ENCODE measurements at places on chromosomes 7 and 10. TPM values are rescaled to one million over a fixed set of nuclear protein-coding genes. Genes with fewer than 3 reads are reported as not detected.
A peak's percentile ranks its signal among the peaks of the same experiment; 100 is the strongest.

The ELN gene
- total RNA-seq: 427 TPM

The ABLIM1 gene
- 172 TPM for total RNA-seq

The CYP2W1 gene
- total RNA-seq: not detected

The NXPH1 gene
- not detected for total RNA-seq

The HMX3 gene
- not detected for total RNA-seq

DNA sequence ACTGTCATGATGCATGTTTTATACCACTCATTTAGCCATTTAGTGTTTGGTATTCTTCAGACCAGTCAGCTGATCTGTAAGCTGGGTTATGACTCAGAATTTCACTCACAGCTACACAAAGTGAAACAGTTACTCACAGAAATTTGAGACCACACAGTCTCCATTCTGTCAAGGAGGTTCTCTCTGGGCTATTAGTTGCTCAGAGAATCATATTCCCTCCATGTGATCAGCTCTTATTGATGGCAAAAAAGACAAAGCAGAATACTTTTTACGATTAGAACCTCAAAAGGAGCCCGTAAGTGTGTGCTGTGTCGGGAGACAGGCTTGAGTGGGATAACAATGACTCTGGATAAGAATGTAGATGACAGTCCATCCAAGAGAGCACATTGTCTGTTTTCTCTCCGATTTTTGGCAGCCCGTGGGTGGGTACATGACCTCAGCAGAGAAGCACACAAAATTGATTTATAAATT is 277.6 kb upstream of the SORCS1 start:
- ATAC-seq: no peak

GRCh38 chr7:47088329-47089067 is 493.4 kb downstream of the TNS3 start:
- peak; percentile 85 for ATAC-seq

DNA sequence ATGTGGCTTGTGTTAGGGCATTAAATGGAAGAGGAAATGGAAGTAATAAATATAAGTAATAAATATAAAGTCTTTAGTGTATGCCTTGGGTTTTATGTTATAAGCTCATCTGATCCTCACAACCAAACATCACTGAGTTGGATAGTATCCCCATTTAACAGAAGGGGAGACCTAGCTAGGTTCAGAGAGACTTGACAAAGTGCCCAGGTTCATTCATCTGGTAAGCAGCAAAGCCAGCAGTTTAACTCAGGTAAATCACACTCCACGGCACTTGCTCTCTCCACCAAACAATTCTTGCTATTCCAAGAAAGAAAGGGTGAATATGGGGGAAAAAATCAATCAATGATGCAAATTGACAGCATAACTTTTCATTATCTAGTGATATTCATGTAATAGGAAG is 167.3 kb downstream of the MAGI2 start:
- no peak for ATAC-seq

DNA sequence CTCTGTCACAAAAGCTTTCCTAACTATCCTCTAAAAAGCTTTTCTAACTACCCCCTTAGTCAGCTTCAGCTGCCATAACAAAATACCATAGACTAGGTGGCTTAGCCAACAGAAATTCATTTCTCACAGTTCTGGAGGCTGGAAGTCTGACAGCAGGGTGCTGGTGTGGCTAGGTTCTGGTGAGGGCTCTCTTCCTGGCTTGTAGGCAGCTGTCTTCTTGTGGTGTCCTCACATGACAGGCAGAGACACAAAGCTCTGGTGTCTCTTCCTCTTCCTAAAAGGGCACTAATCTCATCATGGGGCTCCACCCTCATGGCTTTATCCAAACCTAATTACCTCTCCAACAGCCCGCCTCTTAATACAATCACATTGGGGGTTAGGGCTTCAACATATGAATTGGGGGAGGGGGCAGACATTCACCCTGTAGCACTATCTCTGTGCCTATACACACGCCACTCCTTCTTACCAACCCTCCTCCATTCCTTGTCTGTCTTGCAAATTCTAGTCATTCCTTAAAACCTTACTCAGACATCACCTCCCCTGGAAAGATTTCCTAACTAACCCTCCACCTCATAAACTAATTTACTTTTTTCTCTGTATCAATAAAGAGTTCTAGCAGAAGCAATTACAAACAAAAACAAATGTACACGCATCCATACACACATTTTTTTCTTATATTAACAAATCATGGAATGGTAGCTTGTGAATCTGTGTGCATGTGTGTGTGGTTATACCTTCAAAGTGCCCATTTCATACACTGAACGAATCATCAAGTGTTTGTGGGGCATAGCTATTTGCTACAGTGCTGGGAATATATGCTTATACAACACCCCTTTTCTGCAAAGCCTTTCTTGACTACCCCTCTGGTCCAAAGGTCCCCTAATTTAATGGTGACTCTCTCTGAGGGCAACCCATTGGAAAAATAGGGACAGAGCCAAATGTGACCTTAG is 26.4 kb downstream of the RHOBTB1 start:
- ATAC-seq: no peak

GRCh38 chr10:12510984-12511383 is 161.6 kb downstream of the CAMK1D start:
- ATAC-seq: no peak

DNA sequence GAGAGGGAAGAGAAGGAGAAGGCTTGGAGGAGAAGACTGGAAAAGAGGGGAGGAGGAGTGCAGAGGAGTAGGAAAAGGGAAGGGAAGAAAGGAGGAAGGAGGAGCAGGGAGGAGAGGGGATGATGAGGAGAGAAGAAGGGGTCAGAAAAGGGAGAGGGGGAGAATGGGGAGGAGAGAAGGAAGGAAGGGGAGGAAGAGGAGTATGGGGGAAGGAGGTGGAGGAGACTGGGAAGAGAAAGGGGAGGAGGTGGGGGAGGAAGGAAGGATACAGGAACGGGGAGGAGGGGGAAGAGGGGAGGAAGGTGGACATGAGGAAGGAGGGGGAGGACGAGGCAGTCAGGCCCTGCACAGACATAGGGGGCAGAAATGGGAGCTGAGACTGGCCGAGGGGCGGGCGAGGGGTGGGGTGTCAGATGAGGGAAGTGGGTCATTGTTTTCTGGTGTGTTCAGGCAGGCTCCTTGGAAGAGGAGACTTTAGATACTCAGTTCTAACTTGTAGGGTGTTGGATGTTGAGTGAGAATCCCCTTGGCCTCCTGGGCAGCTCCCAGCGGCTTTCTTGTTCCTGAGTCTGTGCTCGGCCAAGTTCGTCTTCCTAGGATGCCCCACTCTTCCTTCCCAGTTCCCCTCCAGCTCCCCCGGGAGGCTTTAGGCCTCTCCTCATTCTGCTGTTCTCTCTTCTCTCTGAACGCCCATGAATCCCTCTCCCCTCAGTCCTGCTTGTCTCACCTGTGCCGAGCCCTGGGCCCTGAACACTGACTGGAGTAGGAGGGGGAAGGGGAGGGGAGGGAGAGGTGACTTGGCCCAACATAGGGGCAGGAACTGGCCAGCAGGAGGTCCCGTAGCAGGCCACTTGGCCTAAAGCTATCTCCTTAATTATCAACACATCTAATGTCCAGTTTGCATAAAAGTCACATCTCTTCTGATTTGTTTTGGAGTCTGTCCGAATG is 12.8 kb upstream of the CRHR2 start:
- ATAC-seq: no peak

GRCh38 chr7:114084472-114085312 is 165.9 kb upstream of the PPP1R3A start:
- ATAC-seq: peak; percentile 2

- ATAC-seq: no peak
These were observed 170.3 kb downstream of the PAXIP1 start for GRCh38 chr7:154832557-154833138.

DNA sequence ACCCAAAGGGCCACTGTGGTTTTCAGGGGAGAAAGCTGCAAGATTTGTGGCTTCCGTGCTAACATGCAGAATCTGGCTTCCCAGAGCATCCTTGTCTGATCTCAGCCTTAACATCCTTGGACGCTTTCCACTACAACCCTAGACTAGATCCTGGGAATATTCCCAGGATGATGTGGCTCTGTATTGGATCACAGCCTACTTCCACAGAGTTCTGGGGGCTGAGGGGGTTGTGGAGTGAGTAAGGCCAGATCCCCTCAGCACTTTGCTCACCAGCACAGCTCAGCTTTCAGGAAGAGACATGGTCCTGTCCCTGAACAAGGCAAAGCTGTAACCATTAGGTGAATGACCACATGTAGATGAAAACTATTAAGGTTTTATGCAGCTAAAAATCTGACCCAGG is 241.3 kb upstream of the MYO3A start:
- ATAC-seq: no peak

- peak; percentile 46 for ATAC-seq
These were observed 114.0 kb downstream of the BBS9 start for GRCh38 chr7:33243319-33243881.

DNA sequence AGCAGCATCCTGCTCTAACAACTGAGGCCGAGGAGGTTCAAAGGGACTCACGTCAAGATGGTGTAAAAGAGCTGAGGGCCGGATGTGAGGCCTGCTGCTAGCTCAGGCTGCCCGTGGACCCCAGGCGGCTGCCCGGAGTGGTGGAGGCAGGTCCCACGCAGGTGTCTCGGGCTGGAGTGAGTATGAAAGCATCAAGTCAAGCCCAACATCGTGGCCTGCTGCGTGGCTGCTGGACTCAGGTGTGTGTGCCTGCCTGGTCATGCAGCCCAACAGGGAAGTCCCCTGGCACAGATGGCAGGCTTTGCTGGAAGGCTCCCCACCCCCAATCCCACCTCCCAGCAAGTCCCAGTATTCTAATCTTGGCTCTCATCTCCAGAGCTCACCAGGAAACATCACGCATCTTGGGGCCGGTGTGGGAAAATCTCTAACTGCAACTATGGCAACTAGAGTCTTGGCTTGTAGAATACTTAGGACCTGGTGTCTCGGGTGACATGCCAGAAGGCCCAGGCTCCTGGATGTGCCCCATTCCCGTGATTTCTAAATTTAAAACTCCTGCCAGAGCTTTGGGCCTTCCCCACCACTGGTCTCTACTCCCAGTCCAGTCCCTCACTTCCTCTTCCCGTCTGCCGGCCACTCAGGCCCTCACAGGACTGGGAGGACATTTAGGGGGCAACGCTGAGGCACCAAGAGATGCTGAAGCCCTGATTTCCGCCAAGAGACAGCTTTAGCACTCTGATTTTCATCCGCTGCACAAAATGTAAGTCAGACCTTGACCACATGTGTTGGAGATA is 85.9 kb downstream of the PRKAG2 start:
- ATAC-seq: no peak

GRCh38 chr7:24129597-24129996 is 154.4 kb upstream of the NPY start:
- no peak for ATAC-seq

DNA sequence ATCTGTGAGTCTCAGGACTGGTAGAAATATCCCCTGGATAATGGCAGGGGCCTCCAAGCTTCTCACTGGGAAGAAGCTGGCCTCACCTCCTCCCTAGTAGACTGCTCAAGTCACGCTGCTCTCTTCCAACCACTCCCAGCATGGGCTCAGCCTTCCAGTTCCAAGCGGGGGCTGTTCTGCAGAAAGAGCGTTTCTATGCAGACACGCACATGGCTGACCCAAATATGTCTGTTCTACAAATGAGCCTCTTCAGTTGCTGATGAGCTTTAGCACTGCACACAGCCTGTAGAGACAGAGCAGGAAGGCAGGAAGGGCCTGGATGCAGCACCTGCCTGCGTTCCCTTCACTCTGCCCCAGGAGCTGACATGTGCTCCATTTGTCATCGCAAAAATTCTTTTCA is 523.9 kb upstream of the MGMT start:
- ATAC-seq: no peak

DNA sequence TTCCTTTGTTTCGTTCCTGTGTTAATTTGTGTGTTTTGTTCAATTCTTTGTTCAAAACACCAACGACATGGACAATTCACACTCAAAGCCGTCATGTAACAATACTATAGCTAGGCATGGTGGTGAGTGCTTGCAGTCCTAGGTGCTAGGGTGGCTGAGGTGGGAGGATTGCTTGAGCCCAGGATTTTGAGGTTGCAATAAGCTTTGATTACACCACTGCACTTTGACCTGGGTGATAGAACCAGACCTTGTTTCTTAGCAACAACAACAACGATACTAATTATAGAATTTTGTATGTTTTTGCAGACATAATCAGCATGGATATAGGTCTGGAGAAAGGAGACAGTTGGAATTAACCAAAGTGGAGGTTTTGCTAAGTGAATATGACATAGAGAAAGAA is 936.2 kb downstream of the PCDH15 start:
- no peak for ATAC-seq

DNA sequence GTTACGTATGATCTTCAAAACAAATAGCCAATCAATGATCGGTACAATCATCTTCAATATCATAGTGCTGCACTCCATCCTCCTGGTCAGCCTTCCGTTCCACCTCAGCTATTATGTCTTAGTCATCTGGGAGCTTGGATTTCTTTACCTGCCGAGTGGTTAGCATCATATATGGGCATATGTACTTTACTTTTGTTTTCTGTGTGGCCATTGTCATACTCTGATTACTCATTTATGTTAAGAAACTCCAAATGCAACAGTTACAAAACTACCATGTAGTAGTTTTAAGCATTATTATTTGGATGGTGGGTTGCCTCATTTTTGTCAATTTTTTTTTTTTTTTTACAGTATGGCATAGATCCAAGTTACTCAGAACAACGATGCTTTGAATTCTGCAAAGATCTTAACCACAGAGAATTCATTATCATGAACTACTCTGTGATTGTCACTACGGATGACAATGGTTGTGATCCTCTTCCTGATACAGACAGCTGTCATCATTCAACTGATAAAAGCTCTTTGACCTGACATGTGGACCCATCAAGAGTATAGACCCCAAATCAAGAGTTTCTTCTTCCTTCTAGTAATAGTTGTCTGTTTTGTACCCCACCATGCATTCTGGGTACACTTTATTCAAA is 52.1 kb upstream of the NME8 start:
- no peak for ATAC-seq

GRCh38 chr10:43421201-43421507 is 12.2 kb upstream of the HNRNPF start:
- no peak for ATAC-seq

GRCh38 chr7:101018271-101019167 is 1.4 kb upstream of the MUC17 start:
- no peak for ATAC-seq

GRCh38 chr10:176677-177076 is 41.4 kb downstream of the ZMYND11 start:
- ATAC-seq: no peak

- no peak for ATAC-seq
These were observed 426.4 kb downstream of the TCERG1L start for GRCh38 chr10:130885021-130885655.

DNA sequence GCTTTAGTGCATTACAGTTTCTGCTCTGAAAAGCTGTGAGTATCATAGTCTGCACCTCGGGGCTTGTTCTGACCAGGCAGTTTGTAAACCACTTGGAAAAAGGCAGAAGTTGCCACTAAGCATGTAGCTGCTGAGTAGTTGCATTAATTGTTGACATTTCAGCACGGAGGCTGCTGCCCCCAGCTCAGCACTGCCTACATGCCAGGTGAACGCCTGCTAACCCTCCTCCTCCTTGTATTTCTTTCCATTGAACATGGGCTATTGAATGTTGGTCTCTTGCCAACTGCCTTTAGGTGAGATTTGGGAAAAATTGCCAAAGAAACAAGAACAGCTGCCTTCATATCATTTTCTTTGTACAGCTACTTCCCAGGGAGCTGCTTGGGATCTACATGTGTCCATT is 164.2 kb downstream of the RAPGEF5 start:
- ATAC-seq: no peak

- ATAC-seq: no peak
These were observed 79.3 kb downstream of the CNOT4 start for GRCh38 chr7:135430626-135431025.
